ENCODE measurements at places on chromosomes 7 and 10.

DNA sequence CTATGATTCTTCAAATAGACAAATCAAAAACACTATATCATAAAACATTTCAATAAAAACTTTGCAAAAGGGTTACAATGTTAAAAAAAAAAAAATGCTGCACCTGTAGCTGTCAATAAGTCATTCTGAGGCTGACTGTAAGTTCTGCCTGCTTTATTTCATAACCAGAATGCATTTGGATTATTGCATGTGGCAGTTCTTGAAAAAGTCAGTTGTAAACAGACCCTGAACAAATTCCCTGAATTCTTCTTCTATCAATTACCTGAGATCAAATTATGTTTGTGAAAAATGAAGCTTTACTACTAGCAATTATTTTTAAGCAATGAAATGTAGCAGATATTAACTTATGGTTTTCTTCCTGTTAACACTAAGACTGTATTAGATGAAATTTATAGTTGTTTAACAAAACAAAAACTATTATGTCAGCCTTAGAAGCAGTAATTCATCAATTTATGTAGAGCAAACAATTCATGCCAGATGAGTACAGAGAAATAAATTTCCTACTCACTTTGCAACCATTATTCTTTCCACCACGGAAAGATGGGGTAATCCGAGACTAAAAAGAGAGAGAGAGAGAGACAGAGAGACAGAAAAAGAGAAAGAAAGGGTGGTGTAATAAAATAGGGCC, 107.8 kb downstream of the SFMBT2 start:
- DNase-seq, result no peak

DNA sequence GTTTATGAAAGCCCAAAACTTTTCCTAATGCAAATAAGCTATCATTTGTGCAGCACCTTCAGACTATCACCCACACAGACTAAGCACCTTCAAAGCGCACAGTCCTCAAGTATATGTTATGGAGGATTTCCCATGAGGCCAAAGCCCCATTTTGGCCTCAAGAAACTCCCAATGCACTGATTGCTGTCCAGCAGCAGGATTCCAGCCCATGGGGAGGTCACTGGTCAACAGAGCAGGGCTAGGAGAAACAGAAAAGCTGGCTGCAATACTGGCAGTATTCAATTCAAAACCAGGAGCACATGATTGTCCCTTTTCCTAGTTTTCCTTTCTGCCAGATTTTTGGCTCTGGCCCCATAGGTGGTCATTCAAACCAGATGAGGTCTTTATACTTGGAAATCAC, 24.5 kb upstream of the KIAA1217 start:
- no peak for DNase-seq

GRCh38 chr7:130281260-130281659, 11.7 kb upstream of the CPA4 start:
- DNase-seq, result no peak

GRCh38 chr7:85185424-85186082, 1.3 kb downstream of the SEMA3D start:
- DNase-seq, result peak; percentile 62

DNA sequence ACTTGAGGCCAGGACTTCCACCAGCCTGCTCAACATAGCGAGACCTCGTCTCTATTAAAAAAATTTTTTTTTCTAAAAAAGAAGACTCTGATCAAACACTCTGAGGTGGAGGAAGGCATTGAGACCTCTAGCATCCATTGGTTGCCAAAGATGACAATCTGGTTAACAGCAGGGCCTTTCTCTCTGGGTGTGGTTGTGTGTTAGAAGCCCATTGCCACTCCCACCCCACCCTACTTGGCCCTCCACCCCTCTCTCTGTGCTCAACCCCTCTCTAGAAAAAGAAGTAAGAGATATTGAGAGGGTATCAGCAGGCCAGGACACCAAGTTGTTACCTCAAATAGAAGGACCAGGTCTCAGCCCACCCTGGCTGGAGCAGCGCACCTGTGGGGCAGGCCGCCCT, 57.4 kb upstream of the MXI1 start:
- no peak for DNase-seq

- no peak for DNase-seq
These were observed 31.5 kb downstream of the KCNH2 start for GRCh38 chr7:150946421-150947240.

DNA sequence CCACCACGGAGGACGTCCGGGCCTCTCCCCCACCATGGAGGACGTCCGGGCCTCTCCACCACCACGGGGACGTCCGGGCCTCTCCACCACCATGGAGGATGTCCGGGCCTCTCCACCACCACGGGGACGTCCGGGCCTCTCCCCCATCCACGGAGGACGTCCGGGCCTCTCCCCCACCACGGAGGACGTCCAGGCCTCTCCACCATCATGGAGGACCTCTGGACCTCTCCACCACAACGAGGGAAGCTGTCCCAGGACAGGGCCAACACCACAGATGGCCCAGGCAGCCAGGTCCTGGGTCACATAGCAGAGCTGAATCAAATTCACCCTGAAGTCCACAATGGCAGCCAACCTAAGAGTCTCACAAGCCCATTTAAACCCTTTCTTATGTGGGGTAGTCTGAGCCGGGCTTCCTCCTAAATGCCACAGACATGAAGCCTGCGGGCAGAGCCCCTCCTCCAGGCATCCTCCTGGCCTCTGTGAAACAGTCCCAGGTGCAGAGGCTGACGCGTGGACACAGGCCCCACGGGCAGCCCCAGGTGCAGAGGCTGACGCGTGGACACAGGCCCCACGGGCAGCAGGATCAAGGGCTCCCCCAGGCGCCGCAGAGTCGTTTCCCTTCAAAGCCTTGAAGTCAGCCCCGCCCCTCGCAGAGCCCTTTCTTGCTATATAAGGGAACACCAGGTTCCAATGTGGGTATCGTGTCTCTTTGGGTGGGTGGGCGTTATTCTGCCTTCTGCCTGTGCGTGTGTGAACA, 47.0 kb downstream of the FOXL3 start:
- DNase-seq, result no peak

- DNase-seq, result no peak
These were observed 111.4 kb downstream of the KIAA1217 start for GRCh38 chr10:24320373-24320772.

GRCh38 chr10:6363511-6363910, 160.8 kb downstream of the PFKFB3 start:
- no peak for DNase-seq

GRCh38 chr7:148058092-148058491, 532.5 kb upstream of the C7orf33 start:
- no peak for DNase-seq

- no peak for DNase-seq
These were observed 18.3 kb downstream of the UBN2 start for GRCh38 chr7:139249179-139249810.

- DNase-seq, result no peak
These were observed 317.4 kb downstream of the KIF20B start for GRCh38 chr10:90018819-90019218.

DNA sequence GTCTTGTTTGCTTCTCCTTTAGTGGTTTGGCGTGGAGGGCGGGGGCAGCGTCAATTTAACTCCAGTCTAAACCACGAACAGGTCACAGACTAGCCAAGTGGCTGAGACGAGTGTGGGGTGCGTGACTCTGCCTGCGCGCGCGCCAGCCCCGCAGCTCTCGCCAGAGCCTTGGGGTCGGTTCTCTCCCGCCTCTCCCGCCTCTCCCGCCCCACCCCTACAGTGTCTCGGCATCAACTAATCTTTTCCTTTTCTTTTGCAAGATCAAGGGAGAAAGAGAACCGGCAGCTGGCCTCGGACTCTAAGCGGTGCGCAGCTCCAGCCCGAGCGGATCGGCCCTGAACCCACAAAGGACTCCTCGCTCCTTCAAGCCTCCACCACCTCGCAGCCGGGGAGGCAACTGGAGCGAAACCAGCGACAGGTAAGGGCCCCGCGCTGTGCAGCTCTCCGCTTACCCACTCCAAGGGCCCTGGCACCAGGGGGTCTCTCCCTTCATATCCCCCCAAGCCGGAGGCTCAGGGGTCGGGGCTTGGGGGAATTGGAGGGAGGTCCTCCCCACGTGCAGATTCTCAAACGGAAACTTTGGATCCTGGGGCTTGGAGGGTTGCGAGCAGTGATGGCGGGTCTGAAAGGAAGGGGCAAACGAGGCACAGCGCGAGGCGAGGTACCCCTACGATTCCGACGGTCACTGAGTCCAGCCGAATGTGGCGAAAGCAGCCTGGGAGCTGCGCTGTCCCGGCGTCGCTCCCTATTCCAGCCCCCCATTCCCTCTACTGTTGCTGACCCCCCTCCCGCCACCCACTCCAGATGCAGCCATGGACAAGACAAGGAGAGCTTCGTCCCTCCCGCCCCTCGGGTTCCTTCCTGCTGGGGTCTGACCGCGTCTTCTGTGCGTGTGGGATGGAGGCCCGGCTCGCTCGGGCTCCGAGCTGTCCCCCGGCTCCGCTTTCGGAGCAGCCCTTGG, 829 bp downstream of the CHRM2 start:
- DNase-seq, result no peak

- no peak for DNase-seq
These were observed 22.0 kb downstream of the FAM171A1 start for GRCh38 chr10:15349112-15349511.

GRCh38 chr7:39741942-39742623, 118.7 kb downstream of the RALA start:
- DNase-seq, result no peak

- DNase-seq, result no peak
These were observed 199.5 kb downstream of the SKAP2 start for GRCh38 chr7:26664735-26665416.

DNA sequence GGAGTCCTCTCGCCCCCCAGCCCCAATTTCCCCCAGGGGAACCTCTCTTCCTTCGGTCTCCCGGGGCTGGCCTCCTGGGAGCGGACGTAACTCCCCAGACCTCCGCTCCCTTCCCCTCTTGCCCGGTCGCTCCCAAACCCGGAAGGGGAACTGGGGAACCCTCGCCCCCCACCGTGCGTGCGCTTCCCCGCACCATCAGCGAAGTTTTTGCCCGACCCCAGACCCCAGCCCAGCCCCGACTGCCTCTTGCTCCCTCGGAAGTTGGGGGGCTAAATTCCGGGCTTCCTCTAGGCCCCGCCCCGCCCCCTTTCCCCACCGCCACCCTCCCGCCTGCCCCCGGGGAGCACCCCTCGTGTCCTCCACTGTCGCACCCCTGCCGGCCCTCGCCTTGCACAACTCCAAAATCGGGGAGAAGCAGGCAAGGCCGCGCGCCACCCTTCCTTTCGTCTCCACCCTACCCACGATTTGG, 436 bp downstream of the GNB2 start:
- DNase-seq, result no peak

GRCh38 chr10:27948186-27948585, 50.7 kb downstream of the ODAD2 start:
- no peak for DNase-seq

DNA sequence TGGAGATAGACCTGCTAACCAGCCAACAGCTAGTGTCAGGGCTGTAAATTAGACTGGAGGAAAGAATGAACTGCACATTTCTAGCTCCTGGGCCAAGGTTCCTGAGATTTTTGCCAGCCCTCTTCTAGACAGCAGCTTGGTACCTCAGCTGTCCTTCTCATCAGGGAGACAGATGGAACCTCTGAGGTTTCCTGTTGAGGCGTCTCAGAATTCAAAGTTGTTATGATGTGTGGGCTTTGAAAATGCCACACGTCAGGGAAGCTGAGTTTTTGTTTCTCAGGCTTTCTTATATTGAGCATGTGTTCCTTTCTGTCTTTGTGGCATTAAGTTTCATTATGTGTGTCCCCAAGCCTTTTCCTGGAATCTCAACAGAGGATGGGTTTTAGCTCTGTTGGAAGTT, 736.6 kb downstream of the AUTS2 start:
- no peak for DNase-seq

GRCh38 chr10:110483633-110484032, 14.1 kb upstream of the DUSP5 start:
- no peak for DNase-seq
